ENCODE measurements at places on chromosomes 2 and 18.

DNA sequence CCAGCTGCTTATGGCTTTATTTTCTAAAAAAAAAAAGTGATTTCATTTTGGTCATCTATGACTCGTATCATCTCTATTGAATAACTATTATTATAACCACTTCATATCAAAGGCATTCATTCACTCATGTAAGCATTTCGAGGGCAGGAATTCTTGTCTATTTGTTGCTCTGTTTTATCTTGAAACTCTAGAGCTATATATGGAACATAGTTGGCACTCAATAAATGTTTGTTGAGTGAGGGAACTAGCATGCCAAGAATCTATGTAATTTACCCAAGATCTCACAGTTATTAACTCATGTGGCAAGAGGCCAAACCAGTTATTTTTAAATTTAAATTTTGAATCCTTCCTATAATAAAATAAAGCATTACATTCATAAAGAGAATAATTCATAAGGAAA, 470.1 kb downstream of the TMX3 start:
- no peak for DNase-seq

DNA sequence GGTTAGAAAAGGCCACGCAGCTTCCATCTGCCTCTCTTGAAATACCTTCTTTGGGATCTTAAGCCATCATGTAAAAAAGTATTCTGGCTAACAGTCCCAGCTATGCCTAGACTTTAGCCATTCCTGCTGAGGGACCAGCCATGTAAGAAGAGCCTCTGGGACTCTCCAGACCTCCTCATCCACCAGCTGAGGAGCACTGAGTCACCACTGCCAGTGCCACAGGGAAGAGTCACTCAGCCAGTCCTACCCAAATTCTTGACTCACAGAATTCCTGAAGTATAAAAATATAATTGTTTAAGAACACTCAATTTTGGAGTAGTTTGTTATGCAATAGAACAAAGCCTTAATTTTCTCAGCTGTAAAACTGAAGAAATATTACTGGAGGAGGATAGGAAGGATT, 436.7 kb downstream of the ZEB2 start:
- DNase-seq: no peak

- DNase-seq: no peak
Measured at GRCh38 chr2:231785822-231786176, 446 bp upstream of the COPS7B start.

DNA sequence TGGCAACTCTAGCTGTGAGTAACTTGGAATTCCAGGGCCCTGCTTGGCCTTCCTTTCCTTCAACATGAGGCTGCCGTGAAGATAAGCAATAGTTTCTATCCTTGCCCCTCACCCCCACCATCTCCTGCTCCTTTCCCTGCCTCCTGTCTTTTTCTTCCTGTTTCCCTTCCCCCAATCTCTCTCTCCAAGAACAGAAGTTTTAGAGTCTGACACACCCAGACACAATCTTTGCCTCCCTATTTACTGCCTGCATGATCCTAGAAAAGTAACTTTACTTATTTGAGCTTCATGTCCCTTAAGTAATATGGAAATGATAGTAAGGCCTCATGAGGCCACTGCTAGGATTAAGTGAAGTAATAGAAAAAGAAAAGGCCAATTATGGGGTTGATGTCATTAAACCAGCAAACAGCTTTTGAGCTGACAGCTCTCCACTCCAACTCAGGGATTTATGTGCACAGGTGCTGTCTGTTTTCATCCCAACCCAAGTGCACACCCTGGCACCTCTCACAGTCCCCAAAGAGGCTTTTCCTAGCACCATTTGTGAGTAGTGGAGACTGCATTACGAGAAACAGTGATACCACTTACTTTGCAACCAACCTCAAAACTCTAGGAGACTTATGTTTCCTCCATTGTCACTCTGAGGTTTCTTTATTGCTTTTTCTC, 123.7 kb upstream of the SIX3 start:
- DNase-seq: no peak

DNA sequence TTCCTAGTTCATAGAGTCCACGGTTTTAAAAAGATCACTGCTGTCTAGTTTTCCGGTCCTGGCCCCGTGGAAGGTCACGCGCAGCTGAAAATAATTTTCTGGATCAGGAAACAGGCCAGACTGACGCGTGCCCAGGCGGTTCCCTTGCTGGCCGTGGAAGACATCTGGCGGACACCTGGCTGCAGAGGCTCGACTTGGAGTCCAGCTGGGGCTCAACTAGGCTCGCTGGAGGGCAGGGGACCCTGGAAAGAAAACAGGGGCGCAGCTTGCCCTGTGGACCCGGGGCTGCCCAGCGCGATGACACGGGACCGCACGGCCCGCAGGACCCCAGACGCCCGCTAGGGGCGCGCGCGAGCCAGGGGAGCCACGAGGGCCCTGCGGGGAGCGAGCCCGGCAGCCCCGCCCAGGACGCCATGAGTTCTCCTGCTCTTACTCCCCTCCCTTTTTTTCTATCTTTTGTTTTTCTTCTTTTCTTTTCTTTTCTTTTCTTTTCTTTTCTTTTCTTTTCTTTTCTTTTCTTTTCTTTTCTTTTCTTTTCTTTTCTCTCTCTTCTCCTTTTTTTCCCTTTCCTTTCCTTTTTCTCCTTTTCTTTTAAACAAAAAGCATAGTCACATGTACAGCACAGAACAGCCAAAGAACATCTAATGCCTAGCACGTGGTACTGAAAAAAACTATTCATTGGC, 43.2 kb upstream of the UBE2F start:
- peak; percentile 93 for DNase-seq

GRCh38 chr2:148221166-148221565, 200.3 kb downstream of the MBD5 start:
- no peak for DNase-seq

DNA sequence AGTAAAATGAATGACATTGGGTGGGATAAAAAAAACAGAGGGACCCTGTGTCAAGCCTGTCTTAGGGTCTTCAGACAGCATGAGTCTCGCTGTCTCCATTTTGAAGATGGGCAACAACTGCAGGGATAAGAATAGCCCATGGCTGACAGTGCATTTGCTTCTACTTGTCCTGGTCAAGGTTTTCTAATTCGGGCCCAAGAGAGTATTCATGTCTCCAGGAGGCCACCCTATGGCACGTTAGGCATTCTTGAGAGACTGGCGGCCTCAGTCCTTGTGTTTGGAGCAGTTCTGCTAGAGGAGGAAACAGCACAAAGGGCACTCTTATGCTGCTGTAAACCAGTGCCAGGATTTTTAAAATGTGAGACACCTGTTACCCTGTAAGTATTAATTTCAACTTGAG, 9.5 kb upstream of the MYL1 start:
- no peak for DNase-seq

GRCh38 chr2:236170590-236171165, 2.5 kb upstream of the GBX2 start:
- no peak for DNase-seq

Measured in sigmoid colon (tissue), 7 donors.